ENCODE measurements at places on chromosomes 4 and X. TPM values are rescaled to one million over a fixed set of nuclear protein-coding genes. Genes with fewer than 3 reads are reported as not detected.

RHOXF1 gene
- not detected for total RNA-seq

UGT2A2 gene
- total RNA-seq = not detected

WNK3 gene
- total RNA-seq = 1.3 TPM

CTAG1B gene
- not detected for total RNA-seq

INTU gene
- 2.6 TPM for total RNA-seq

STARD8 gene
- 1.8 TPM for total RNA-seq

TMEM47 gene
- total RNA-seq = 28.3 TPM

VEGFD gene
- total RNA-seq = not detected

AR gene
- 3.6 TPM for total RNA-seq

DGKK gene
- total RNA-seq = not detected

CNGA2 gene
- not detected for total RNA-seq

SUPT20HL2 gene
- not detected for total RNA-seq

PPP4R3C gene
- total RNA-seq = not detected

ASMT gene
- total RNA-seq = not detected

ADH1B gene
- 0.65 TPM for total RNA-seq

IL3RA gene
- 0.13 TPM for total RNA-seq

AMMECR1 gene
- total RNA-seq = 13.6 TPM

HSD17B13 gene
- 0.24 TPM for total RNA-seq

DDX53 gene
- not detected for total RNA-seq

TRIM75 gene
- total RNA-seq = not detected

ADH4 gene
- total RNA-seq = not detected

IKBKG gene
- total RNA-seq = 58.2 TPM

FGF5 gene
- total RNA-seq = 3.4 TPM

LUZP4 gene
- not detected for total RNA-seq

FAM9C gene
- not detected for total RNA-seq

RTL3 gene
- not detected for total RNA-seq

FHDC1 gene
- total RNA-seq = 0.16 TPM

NPY2R gene
- total RNA-seq = not detected

FAM184B gene
- total RNA-seq = not detected

FRMPD3 gene
- total RNA-seq = not detected

EMCN gene
- total RNA-seq = not detected

CRMP1 gene
- total RNA-seq = 16.0 TPM

VCX3B gene
- not detected for total RNA-seq

SEC24D gene
- total RNA-seq = 114 TPM

PGAM4 gene
- total RNA-seq = not detected

SMIM31 gene
- total RNA-seq = not detected

TRIM61 gene
- 2.5 TPM for total RNA-seq

ADH7 gene
- not detected for total RNA-seq

ARHGAP6 gene
- 15.3 TPM for total RNA-seq

NPY5R gene
- not detected for total RNA-seq

GLUD2 gene
- total RNA-seq = 1.1 TPM

SMAD1 gene
- total RNA-seq = 35.1 TPM

LONRF3 gene
- total RNA-seq = 1.2 TPM

FAM9B gene
- 0.88 TPM for total RNA-seq

ALB gene
- total RNA-seq = 1.1 TPM

WAS gene
- 0.48 TPM for total RNA-seq

DCTD gene
- 87.7 TPM for total RNA-seq

SLC7A11 gene
- 6.1 TPM for total RNA-seq

KLHL13 gene
- 4.1 TPM for total RNA-seq

CT55 gene
- not detected for total RNA-seq

Data from epithelial cell of alveolus of lung (primary cell).